ENCODE measurements at places on chromosomes 1 and 21.
A peak's percentile ranks its signal among the peaks of the same experiment; 100 is the strongest.

- DNase-seq, result no peak
These were observed 55.9 kb downstream of the CNST start for GRCh38 chr1:246622035-246622652.

GRCh38 chr1:27496604-27497155 lies 6.7 kb upstream of the WASF2 start:
- DNase-seq, result no peak

- no peak for DNase-seq
These were observed 8.4 kb upstream of the ZNF697 start for GRCh38 chr1:119656410-119656955.

DNA sequence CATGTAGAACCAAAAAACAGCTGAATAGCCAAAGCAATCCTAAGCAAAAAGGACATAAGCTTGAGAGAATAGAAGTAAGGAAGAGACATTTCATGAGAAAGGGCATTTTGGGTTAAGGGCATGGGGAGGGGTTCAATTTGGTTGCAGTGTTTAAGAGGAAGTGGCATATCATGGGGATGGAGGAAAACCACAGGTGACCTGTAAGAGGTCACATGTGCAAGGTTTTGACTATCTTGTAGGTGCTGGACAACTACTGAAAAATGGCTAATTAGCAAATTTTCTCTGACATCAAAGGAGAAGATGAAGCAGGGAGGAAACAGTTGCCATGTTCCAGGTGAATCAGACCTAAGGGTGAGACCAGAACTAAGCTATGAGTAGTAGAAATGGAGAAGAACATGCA lies 31.3 kb upstream of the ROR1 start:
- no peak for DNase-seq

DNA sequence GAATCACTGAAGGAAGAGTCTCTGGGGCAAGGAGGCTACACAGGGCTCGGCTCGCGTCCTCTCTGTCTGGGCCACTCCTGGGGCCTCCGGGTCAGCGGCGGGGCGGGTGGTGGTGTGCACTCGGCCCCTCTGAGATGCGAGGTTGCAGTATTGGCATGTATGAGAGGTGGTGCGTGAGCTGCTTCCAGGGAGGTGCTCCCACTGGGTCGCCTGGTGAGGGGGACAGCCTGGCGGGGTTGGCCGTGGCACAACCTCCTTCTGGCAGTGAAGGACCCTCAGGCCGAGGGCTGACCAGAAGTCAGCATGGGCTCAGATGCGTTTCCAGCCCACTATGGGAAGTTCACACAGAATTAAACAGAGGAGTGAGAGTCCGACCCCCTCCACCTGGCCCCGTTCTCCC lies 38.5 kb upstream of the COL18A1 start:
- DNase-seq, result no peak

DNA sequence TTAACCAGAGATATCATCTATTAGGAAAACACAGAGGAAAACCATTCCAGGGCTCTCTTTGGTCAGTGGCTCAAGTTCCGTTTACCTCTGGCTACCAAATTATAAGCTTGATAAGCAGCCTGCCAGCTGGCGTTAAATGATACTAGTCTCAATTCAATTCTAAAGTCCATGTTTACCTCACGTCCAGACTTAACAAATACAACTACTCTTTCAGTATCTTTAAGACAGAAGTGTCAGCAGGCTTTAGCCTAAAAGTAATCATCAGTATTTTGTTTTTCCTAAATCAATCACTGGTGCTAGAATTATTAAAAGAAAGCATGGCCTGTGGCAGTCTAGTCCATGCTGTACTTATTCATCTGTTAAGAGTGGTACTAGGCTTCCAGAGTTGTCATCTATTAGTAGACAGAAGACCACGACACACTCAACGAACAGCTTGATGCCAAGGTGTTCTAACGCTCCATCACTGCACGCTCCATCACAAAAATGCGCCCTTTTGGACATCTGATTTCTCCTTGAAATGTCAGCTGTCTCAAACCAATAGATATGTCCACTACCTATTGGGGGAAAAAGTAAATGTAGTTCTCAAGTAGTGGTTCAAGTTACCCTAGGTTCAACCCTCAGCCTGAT lies 1.5 kb downstream of the IVNS1ABP start:
- no peak for DNase-seq

DNA sequence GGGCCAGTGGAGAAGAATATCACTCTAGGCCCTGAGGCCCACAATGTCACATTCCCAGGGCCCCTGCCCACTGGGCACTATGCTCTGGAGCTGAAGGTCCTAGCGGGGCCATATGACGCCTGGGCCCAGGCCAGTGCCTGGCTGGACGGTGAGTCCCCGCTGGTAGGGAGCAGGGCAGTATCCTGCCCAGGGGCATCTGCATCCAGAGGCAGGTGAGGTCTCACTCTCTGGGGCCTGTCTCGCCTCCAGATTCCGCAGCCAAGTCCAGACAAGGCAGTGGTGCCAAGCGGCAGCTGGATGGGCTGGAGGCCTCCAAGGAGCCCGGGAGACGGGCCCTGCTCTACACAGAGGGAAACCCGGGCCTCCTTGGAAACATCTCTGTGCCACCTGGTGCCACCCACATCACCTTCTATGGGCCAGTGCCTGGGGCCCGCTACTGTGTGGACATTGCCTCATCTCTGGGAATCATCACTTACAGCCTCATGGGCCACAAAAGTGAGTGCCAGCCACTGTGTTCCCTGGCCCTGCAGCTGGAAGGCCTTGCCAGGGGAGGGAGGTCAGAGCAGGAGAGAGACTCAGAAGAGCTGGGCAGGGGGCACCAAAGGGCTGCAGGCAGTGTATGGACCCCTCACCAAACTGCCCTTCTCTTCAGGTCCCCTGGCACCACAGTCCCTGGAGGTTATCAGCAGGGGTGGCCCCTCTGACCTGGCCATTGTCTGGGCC lies 11.1 kb upstream of the PTPN7 start:
- no peak for DNase-seq

DNA sequence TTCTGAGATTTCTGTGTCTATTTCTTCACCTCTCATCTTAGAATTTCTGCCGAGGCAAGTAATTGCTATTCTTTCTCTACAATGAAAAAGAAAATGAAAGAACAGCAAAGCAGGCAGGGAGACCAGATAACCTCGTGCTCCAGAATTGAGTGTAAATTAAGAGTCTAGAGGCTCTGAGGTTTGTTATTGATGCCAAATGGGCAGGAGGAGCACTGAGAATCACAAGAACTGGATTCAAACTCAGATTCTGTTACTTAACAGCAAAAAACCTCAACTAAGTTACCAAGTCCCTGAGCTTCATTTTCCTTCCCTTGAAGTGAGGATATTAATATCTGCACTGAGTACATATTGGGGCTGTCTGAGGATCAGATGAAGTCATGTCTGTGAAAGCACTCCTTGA lies 5.5 kb upstream of the DDR2 start:
- no peak for DNase-seq

DNA sequence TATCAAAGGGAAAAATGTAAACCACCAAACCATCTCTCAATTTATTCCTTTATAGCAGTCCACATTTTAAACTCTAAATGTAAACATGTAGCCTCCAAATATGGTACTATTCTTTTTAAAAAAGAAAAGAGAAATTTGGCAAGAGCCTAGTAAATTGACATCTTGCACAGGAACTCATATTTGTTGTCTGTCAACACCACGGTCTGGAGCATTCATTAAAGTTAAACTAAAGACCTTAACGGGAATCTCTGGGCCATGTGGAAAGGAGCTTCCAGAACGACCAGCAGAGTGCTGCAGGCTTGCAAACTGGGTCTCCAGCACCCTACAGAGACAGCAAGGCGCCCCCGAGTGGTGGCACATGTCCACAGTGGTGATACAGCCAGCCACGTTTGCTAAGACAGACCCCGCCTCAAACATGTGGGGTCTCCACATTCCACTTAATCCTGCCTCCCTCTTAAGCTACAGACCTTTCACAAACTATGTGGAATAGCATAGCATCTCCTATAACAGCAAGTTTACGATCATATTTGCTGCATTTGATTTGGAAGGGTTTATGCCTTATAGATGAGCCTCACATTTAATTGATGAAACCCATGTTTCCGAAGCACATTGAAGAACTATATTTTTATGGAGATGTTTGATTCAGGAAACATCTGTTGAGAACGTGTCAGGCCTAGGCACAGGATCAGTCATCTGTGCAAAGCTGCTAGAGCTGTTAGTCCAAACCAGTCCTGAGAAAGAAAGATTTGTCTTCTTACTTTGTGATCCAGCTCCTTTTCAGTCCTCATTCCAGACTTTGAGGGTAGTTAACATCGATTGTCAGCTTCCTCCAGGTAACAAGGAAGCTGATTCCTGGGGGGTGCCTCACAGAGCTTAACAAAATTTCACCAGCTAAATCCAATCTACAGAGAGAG lies 96.4 kb upstream of the BACE2 start:
- DNase-seq, result no peak

GRCh38 chr1:68230484-68230802 lies 1.9 kb downstream of the WLS start:
- no peak for DNase-seq

DNA sequence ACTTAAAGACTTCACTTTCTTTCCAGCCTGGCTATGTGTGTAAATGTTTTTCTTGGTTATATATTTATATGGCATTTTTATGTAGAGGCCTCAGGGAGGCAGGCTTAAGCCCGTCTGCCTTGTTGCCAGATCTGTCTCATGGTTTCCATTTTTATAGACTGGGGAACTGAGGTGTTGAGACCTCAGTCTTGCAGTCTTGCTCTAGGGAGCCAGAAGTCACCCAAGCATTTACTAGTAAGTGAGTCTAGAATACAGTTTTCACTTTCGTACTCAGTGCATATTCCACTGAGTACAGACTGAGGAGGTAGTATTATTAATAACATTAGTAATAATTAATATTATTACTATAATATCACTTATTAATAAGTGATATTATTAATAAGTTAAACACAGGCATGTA lies 161.4 kb downstream of the UCK2 start:
- no peak for DNase-seq

GRCh38 chr1:168361252-168361651 lies 80.6 kb downstream of the TBX19 start:
- no peak for DNase-seq

GRCh38 chr21:46385846-46386733 lies 62.1 kb downstream of the PCNT start:
- no peak for DNase-seq

DNA sequence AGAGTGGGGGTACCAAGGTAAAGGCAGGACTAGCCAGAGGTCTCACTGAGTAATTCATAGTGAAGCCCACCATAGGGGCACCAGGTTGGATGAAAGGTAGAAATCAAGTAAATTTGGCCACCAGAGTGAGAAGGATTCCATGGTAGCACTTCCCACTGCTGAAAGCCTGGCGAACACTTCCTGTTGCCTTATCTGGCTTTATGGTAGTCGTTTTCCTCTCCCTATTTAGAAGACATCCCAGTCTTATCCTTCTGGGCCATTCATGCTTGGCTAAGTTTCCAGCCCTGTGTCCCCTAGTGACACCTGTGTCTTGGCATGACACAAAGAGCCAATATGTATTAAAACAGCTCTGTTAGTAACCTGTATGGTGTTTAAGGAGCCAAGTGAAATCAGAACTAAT lies 74.3 kb upstream of the SIPA1L2 start:
- no peak for DNase-seq

DNA sequence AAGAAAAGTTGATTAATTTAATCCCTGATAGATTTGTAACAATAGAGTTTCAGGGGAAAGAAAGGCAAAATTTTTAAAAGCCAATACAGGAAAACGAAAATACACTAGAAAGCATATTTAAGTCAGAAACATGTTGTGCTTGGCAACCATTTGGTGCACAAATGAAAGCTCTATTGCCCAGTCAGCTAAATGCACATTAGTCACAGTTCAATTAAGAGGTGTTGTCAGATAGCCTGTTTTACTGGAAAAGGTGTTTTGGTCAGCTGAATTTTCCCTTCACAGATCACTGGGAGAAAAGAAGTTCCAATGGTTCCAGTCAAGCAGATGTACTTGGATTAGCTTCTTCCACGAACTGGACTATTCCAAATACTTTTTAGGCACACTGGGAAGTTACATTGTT lies 25.4 kb downstream of the RGS4 start:
- DNase-seq, result no peak

DNA sequence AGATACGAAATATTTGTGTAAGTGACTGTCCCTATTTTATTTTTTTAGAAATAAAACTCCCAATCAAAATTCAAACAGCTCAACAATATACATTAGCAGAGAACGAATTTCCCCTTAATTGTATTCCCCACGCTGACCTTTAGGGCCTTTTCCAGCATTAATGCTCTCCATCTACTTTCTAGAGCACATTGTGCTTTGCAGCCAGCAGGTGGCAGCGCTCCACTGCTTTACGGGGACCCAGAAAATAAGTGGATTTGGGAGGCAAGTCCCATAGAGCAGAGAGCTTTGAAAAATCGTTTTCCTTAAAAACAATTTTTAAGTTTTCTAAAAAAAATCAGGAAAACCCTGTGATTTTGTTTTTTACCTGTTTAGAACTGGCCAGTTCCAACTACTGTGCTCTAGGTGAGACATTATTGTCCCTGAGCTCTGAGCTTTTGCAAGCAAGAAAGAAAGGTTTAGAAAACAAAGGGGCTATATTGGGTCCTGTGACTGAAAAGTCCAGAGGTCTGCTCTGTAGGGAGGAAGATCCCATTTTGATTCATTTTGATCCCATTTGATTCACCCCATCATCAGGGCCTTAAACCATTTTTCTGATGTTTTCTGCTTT lies 144.4 kb upstream of the ZNF644 start:
- peak; percentile 79 for DNase-seq

DNA sequence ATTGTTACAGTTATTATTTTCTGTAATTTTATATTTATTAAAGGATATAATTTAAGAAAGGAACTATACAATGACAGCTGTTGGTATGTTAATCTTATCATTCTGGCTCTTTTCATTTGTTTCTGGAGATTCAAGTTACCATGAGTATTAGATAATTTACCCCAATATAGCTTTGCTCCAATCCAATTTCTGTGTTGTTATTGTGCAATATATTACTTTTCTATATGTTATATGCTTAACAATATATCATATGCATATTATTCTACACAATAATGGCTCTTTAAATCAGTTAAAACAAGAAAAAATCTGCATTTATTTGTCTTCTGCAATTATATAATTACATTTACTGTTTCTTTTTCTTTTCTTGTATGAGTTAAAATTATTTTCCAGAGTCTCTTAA lies 1650.9 kb downstream of the BRINP3 start:
- DNase-seq, result no peak

- no peak for DNase-seq
These were observed 25.0 kb downstream of the PDXK start for GRCh38 chr21:43743947-43744346.

GRCh38 chr1:199751506-199751905 lies 276.0 kb upstream of the NR5A2 start:
- DNase-seq, result no peak

Measured in NCI-H1105 (cell line).